Stimulated activated CD8-positive, alpha-beta memory T cell treated with anti-CD3 and anti-CD28 coated beads, Interleukin-4, amount 100 ng/mL, for 1 hour (primary cell): ENCODE measurements at places on chromosomes 1 and 21.

DNA sequence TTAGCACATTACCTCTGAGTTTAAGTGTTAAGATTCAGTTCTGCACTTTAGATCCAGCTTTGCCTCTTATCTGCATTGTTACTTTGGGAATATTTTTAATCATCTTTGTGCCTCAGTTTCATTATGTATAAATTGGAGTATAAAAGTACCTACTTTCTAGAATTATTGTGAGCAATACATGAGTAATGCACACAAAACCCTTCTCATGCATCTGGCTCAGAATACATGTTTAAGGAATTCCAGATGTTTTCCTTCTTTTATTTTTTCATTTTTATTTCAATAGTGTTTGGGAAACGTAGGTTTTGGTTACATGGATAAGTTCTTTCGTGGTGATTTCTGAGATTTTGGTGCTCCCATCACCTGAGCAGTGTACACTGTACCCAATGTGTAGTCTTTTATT, 14.2 kb downstream of the C8A start:
- DNase-seq = no peak

DNA sequence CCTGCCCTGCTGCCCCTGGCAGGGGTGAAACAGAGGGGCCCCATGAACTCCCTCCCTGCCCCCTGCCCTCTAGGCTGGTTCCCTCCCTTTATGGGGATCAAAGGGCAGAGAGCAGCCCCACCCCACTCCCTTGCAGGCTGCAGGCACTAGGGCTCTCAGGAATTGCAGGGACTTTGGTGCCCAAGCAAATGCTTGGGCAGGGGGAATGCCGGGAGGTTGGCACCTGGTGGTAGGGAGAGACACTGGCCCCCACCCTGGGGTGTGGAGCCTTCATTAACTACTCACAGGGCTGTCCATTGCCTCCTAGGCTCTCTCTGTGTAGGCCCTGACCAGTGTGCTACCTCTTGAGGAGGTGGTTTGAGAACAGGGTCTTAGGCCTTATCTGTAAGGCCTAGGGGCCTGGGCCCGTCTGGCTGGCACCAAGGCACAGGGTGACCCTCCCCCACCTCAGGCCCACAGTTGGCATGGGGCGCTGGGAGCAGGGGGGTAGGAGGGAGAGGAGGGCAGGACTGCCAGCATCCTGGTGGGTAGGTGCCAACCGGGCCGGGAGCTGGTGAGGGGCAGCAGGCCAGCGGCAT, 4.7 kb downstream of the ZBTB7B start:
- DNase-seq = no peak

- no peak for DNase-seq
Measured at GRCh38 chr1:181126871-181127587, 38.5 kb downstream of the IER5 start.

DNA sequence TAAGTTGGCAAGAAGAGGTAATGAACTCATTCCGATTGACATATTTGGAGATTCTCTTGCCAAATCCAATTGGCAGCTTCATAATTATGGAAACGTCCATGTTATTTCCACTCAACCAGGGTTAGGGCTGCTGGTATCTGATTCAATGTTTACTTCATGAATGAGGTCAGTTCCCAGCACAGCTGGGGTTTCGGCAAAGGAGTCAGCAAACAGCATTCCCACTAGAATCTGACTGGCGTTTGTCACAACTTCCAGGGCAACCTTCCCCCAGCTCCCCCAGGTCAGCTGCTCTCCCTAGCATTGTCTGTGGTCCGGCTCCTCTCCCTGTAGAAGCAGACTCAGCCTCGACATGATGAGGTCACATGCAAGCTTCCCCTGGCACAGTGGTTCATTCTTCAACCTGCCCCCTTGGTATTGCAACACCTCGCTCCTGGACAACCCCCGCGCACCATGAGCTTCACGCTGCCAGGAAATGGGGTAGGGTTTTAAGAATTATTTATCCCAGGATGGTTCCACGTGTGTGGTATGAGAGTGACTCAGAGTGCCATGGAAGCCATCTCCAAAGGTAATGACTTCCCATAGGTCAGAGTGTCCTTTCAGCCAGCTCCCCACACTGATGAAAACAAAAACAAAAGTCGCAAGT, 100.7 kb upstream of the SLC25A33 start:
- DNase-seq = no peak

DNA sequence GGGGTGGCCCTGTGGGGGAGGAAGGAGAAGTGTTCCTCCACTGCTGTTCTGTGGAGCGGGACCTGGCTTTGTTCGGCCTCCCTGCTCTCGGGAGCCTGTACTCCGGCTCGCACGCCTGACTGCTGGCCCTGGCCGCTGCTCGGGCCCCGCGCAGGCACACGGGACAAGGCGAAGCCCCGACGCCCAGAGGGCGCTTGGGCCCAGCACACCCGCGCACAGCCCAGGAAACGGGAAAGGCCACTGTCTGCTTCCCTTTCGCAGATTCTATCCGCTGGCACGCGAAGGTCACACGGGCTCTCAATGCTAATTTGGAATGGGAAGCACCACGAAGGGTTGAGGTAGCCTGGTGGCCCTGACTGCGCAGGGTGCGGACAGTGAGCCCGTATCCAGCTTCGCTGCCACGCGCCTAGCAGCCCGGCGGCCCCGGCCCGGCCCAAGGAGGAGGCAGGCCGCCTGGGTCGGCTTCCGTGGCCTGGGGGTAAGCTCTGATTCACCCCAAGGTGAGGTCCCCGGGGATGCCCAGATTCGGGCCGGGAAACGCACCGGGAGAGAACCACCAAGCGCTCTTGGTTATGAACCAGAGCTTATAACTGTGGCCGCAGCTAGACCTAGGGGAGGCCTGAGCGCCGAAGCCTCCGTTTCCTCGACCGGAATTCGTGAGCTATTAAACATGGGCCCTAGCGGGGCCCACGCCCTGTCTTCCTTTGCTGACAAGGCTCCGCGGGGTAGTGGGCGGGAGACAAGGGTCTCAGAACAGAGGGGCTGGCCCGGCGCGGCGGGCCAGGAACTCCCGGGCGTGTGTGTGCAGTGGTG, 19.7 kb upstream of the TBX15 start:
- DNase-seq = no peak
